ENCODE measurements at places on chromosomes 5 and 9.

DNA sequence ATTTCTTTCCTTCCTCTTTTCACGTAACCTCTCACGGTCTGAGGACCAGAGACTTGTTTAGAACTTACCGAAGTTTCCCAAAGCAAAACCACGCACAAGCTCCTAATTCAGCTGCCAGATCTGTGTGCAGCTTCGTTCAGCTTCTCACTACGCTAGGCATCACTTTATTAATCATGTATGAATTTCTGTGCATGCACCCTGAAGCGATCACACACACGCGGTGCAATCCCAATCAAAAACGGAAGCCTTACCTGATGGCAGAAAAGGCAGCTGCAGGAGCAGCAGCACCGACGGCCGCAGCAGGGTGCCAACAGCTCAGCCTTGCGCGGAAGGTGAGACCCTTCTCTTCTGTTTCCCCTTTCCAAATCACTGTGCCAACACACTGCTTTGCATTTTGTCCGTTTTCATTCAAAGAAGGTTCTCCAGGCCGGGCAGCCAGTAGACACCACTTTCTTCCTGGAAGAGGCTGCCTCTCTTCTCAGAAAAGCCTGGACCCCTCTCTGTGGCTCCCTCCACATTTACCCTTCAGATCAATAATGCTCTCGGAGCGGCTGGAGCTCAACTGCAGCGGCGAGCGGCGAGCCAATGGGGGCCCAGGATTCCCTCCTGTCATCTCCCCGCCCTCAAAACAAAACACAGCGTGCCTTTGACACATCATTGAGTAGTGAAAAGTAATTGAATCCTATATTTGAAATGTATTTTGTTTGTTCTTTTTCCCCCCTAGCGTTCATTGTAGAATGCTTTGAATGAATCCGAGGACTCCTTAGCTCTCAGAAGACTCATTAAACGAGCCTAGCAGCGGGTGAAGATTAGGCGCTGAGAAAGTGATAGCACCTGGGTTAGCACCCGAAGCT, at the start of gene CDH12:
CDH12 (minus strand) TSS at position 538 of the 854 bp plus-strand sequence.
- DNase-seq: no peak

GRCh38 chr5:133744051-133744959, 132.0 kb upstream of the FSTL4 start:
- DNase-seq: no peak

DNA sequence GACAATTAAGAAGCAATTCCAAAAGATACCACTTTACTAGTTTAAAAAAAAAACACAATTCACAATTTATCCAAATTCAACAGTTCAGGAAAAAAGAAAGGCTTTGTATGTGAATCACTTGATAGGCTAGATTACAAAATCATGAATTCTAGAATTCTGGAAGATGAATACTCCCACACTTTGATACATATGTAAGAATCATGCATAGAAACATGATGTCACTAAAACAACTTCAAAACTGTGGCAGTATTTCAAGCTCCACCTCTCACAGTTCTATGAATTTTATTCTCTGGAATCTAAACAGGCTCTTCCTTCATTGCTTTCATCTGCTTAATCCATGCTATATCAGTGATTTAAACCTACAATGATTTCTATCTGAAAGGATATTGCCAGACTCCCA, 51.0 kb downstream of the GNAQ start:
- no peak for DNase-seq

- no peak for DNase-seq
These were observed 133.0 kb downstream of the C9orf50 start for GRCh38 chr9:129487658-129488483.

- DNase-seq: no peak
These were observed 41.1 kb downstream of the ISOC1 start for GRCh38 chr5:129135633-129136032.

- no peak for DNase-seq
These were observed 318.3 kb upstream of the IRX4 start for GRCh38 chr5:2201011-2201410.

DNA sequence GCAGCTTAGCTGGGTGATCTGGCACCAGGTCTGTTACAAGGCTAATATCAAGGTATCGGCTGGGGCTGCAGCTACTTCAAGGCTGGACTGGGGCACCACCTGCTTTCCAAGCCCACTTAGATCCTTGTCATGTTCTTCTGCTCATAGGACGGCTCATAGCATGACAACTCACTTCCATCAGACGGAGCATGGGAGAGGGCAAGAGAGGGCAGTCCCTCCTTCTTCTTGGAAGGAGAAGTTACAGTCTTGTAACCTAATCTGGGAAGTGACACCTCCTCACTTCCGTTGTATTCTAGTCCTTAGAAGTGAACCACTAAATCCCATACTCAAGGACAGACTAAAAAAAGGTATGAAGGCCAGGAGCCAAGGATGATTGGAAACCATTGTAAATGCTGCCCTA, 258.2 kb downstream of the MAST4 start:
- DNase-seq: no peak

GRCh38 chr9:86763791-86764190, 183.5 kb downstream of the GAS1 start:
- no peak for DNase-seq

DNA sequence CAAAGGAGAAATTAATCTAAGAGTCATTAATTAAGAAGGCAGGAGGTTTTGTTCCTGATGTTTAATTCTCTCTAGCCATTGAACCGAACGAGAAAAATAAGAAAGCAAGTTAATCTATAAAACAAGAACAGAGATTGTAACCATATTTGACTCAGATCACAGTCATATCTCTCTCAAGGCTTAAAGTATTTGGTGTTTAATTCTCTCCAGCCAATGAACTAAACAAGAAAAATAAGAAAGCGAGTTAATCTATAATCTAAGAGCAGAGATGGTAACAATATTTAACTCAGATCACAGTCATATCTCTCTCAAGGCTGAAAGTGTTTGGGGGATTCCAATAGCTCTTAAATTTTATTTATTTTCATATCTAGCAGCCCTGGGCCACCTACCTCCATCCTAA, 74.4 kb upstream of the SHISAL2B start:
- DNase-seq: no peak

- no peak for DNase-seq
These were observed 42.3 kb upstream of the MCTP1 start for GRCh38 chr5:95327211-95327610.

DNA sequence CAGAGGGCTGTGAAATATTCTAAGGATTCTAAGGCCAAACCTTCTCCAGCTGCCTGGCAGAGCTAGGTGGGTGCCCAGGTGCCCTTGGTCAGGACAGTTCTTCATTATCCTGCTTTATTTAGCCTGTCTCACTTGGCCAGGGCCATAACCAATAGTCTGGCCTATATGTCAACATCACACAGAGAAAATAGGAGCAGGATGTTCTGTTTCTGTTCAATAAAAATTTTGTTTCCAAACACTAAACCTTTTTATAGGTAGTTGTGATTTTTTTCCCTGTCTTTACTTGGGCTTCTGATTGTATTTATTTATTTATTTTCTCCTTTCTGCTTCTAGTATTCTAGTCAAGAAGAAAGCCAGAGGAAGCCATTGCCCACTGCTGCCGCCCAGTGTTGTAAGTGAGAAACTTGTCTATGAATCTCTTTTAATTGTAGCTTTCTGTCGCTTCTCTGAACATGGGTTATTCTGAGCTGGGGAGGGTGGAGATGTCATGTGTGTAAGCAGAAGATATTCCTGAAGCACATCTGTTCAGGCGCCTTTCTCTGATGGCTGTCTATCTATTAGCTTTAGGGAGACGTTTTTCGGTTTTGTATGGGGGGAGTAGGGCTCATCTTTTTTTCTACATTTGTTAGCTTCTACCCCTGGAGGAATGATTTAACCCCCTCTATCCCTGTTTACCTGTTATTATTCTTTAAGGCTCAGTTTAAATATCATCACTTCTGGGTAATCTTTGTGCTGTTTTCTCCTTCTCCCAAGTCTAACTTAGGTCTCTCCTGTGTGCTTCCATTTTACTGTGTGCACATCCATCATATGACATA, 97.1 kb downstream of the UNC13B start:
- no peak for DNase-seq

DNA sequence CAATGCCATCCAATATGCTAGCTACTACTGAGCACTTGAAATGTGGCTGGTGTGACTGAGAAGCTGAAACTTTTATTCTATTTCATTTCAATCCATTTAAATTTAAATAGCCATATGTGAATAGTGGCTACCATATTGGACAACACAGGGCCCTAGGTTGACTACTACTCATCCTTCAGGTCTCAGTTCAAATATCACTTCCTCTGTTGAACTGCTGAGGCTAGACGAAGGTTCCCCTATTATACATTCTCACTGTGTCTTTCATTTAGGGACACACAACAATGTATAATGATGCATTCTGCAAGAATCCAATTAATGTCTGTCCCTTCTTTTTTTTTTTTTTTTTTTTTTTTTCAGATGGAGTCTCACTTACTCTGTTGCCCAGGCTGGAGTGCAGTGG, 208.7 kb downstream of the CRB2 start:
- DNase-seq: no peak

- DNase-seq: no peak
These were observed 63.5 kb upstream of the SLC2A8 start for GRCh38 chr9:127333221-127334064.

DNA sequence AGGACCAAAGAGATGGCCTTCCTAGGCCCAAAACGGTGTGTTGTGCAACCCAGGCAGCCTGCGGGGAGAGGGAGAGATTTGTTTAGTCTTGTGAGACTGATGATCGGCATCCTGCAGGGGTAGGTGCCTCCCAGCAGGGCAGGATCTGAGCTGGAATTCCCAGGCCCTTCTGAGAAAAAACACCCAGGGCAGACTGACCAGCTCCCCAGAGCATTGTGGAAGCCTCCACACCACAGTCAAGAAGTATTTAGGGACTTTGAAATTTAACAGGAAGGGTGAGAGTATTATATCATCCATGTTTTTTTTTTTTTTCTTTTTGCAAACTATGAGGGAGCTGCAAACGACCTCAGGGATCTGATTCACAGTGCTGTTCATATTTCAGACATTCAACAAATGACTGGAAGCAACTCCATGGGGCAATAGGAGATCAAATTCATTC, 104.5 kb upstream of the LHFPL2 start:
- no peak for DNase-seq

DNA sequence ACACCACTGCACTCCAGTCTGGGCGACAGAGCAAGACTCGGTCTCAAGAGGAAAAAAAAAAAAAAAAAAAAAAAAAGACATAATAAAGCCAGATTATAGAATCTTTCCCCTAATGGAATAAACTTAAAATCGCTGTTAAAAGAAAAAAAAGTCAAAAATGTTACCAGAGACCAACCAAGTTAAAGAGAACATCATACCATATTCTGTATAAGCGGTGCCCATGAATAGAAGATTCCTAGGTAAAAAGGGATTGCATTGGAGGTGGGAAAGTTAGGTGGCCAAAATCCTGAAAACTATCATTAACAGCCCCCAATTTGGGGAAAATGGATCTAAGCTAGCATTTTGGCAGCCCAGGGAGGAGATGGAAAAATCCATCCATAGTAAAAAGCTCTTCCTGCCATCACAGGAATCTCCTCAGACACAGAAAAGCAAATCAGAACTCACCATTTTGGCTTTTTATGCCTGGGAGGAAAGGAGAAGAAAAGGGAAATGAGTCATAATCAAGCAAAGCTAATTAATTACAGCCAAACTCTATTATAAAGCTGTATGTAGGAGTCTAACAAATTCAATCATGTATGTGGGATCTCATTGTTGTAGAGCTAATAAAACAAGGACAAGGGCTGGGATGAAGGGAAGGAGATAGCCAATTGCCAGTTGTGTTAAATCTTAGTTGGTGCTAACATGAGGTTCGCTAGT, 363.8 kb downstream of the ARL15 start:
- no peak for DNase-seq

- no peak for DNase-seq
These were observed 54.8 kb downstream of the MYO10 start for GRCh38 chr5:16881251-16881650.

- DNase-seq: no peak
These were observed 29.2 kb downstream of the IL6ST start for GRCh38 chr5:55965525-55965924.

DNA sequence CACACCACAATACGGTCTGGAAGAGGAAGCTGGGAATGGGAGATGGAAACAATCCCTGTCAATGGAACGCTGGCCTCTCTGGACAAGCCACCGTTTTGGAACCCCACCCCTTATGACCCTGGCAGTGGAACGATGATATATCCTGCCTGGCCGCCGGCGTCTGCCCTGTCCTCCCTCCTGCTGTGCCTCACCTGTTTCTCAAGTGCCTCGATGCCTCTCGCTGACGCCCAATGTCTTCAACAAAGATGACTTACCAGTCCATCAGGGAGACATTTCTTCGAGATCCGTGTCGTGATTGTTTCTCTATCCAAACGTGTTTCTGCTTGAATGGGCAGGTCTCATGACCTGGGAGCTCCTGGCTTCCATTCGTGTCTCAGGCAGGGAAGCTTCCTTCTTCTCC, 476.5 kb downstream of the SPATA31A7 start:
- DNase-seq: no peak
